ENCODE measurements at places on chromosomes 2 and 18.
A peak's percentile ranks its signal among the peaks of the same experiment; 100 is the strongest.

DNA sequence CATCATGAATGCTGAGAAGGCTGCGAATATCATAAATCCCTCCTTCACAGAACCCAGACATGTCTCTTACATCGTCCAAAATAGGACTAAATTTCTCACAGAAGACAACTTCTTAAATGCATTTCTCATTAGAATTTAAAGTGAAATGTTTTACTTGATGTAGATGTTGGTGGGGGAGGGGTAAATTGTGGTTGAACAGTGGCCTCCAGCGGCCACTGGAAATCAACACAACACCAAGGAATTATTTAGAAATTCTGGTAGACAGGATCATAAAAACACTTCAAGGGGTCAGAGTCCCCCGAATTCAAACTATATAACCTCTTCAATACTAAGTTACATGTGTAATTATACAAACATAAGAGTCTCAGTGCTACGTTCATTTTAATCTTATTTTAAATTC, 135.9 kb downstream of the ABCA12 start:
- DNase-seq = no peak

DNA sequence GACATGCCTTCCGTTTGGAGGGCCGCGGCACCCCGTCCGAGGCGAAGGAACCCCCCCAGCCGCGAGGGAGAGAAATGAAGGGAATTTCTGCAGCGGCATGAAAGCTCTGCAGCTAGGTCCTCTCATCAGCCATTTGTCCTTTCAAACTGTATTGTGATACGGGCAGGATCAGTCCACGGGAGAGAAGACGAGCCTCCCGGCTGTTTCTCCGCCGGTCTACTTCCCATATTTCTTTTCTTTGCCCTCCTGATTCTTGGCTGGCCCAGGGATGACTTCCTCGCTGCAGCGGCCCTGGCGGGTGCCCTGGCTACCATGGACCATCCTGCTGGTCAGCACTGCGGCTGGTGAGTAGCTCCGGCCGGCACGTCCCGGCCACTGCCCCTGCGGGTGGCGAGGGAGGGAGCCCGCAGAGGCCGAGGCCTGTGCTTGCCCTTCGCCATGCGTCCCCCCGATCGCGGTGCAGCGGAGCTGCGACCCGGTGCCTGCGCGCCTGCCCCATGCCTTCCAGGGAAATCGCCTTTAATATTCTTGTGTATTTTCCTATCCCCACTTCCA, 1.2 kb downstream of the BMPR2 start:
- DNase-seq = peak; percentile 44

DNA sequence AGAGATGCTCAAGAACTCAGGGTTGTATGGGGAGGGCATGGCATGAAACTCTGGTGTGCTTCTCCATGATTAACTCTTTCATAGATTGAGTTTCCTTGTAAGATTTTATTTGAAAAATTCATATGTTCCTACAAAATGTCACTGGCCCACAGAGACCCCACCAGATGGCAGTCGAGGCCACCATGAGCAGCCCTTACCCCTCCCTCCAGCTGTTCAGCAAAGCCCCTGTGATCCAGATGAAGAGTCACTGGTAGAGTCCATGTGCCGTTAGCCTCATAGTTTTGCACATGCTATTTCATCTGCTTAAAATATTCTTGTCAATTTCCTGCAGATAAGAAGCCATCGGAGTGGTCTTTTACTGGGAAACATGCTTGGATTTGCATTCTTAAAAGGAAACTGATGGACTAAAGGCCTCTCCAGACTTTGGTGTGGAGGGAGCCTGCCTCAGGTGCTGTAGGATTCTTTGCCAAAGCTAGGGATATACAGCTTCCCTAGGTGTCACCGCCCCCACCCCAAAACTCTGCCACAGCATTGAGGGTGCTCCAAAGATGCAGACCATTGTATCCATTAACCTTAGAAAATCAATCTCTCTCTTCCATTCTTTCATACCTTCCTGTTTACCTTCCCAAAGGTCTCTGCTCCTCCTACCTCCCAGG, 18.8 kb downstream of the ZNF385B start:
- no peak for DNase-seq

- DNase-seq = no peak
These were observed 44.4 kb downstream of the ST8SIA5 start for GRCh38 chr18:46712406-46712805.

DNA sequence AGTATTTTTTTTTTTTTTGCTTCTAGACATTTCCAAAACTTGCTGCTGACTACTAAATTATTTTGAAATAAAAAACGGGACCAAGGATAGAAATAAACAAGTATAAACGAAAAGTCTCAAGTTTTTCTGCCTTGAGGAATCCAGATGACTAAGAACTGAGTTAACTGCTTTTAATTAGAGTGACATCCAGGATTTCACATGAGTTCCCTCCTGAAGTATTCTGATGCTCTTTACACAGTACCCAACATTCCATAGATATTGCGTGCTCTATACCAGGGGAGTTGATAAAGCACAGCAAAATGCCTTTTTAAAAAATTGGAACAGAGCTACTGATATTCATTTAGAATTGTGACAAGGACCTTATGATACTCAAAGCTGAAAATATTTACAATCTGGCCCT, 618.0 kb downstream of the CCDC85A start:
- no peak for DNase-seq

- no peak for DNase-seq
These were observed 679.1 kb upstream of the CDH2 start for GRCh38 chr18:28855989-28856388.

DNA sequence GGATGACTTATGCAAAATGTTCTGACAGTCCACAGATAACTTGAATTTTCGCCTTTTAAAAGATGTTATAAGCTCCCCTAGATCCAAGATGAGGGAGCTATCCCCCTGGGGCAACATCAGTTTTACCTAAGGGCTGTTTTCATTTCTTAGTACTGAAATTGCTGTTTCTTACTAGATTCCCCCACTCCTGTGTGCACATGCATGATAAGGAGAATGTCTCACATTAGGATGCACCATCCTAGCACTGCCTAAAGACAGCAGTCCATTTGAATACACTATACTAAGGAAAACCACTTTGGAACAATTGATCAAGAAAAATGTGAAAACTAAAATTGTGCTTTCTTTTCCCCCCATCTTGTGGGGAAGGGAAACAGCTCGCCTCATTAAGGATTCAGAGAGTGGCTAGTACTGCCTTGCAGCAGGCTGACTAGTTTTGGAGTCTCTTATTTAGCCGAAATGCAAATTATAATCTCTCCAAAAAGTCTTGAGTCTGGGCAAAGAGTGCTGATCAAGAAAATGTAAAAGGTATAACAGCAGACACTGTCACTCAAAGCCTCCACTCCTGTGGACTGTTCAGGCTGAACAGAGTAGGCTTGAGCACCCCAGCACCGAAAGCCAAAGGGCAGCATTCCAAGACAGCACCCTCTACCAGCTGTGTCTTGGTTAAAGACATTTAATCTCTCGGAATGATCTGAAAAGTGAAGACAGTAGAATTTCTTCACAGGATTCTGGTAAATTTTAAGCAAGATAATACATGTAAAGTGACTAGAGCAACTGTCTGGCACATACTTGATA, 65.0 kb downstream of the ZNF385B start:
- DNase-seq = no peak

GRCh38 chr18:13416208-13416607, 197.6 kb downstream of the LDLRAD4 start:
- no peak for DNase-seq
